Stimulated activated CD8-positive, alpha-beta memory T cell treated with anti-CD3 and anti-CD28 coated beads, Interleukin-2, amount 100 ng/mL, for 48 hours (primary cell): ENCODE measurements at places on chromosomes 7 and 10.

- no peak for DNase-seq
Measured at GRCh38 chr7:49791088-49791741, 17.8 kb downstream of the VWC2 start.

DNA sequence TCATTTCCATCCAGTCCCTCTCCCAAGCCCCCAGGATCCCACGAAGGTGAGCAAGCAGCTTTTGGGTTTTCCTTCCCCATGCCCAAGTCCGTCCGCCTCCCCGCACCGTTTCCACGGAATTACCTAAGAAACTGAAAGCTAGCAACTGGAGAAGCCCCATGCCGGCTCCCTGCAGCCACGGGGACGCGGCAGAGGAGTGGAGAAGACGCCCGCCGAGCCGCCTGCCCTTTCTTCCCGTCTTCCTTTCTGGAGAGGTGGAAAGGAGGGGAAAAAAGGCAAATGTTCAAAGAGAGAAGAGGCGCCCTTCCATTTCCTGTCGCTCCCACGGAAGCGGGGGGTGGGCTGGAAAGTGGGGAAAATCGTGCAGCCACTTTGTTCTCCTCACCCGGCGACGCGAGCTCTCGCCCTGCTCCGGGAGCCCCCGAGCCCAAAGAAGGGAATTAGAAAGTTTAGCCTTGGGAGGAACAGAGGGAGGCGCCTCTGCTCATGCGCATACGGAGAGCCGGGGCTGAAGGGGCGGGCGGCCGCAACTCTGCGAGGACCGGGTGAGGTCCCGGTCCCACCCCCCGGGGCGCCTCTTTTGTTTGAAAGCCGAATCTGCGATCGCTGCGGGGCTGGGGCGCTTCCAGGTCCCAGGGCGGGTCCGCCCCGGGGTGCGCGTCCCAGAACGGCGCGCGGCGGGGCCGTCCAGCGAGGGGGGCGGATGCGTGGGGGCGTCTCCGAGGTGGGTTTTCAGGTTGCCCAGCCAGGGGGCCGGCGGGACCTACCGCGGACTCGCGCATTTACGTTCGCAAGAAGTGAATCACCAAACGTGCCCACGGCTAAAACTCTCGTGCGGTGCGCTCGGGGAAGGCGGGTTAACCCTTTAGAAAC lies at the start of gene LAMB1:
Gene LAMB1 (minus strand): TSS at position 436 of the 873 bp plus-strand sequence. CDS start 276 bp downstream, at position 160.
- DNase-seq, result no peak

- no peak for DNase-seq
Measured at GRCh38 chr10:22156750-22157149, 61.1 kb downstream of the EBLN1 start.

DNA sequence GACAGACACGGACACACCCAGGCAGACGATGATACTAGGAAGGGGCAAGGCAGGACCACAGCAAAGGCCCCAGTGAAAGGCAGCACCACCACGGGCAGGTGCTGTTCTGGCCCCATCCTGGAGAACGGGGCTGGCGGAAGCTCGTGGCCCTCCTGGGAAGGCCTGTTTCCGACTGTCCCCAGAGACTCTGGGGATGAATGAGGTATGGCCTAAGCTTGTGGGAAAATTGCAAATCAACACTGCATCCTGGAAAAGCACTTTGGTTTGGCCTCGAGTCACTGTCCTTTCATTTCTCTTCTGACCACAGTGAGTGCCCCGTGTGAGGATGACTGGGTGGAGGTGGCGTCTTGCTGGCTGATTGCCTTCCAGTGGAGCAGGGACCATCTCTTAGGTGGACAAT lies 81.6 kb upstream of the ANLN start:
- no peak for DNase-seq

GRCh38 chr7:27215356-27215755 lies 15.5 kb upstream of the HOXA13 start:
- no peak for DNase-seq

GRCh38 chr7:46170792-46171191 lies 249.7 kb upstream of the IGFBP3 start:
- no peak for DNase-seq

- no peak for DNase-seq
Measured at GRCh38 chr7:2289111-2289586, 25.1 kb downstream of the SNX8 start.

DNA sequence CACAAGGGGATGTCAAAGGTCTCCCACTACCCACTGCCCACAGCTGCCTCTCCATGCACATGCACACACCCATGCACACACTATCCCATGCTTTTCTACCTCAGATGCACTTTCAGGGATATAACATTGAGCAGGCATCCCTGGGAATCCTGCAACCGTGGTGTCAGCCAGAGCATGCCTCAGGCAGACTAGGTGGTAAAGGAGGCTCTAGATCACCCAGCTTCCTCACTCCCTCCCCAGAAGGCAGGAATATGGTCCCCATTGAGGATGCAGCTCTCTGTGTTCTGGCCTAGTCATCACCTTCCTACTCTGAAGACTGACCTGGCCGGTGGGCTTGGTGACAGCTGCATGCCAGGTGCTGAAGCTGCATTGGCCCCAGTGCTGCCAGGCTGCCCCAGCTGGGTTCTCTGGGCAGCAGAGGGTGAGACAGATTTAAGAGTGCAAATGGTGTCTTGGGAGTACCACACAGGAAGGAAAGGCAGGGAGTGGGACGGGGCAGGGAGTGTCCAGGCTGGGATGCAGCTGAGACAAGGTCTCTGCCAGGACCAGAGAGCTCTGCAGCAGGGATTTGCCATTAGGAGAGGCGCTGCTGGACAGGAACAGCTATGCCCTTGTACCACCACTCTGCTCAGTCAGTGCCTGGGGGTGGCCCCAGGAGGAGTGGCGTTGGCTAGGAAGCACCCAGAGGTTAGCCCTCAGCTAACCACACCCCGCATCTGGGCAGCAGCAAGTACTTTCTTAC lies 53.4 kb upstream of the GDF10 start:
- DNase-seq, result no peak
